ENCODE measurements at places on chromosomes 6 and 20.

DNA sequence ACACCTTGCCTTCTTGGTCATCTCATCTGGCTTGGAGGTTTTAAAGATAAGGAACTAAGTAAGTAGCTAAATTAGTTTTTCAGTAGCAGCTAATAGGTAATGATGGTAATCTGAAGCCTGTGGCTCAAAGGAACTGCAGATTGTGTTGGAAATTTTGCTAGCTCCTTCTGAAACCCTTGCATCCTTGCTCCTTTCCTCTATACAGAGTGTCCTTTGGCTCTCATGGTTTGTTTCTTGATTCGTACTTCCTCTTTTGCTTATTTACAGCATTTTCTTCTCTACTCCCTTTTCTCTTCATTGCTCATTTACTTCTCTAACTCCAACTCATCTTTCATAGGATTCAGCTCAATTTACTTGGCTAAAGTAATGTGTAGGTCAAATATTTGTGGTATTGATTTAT is 19.0 kb downstream of the LRRC1 start:
- no peak for DNase-seq

GRCh38 chr20:58213121-58213520 is 15.3 kb downstream of the ANKRD60 start:
- no peak for DNase-seq

DNA sequence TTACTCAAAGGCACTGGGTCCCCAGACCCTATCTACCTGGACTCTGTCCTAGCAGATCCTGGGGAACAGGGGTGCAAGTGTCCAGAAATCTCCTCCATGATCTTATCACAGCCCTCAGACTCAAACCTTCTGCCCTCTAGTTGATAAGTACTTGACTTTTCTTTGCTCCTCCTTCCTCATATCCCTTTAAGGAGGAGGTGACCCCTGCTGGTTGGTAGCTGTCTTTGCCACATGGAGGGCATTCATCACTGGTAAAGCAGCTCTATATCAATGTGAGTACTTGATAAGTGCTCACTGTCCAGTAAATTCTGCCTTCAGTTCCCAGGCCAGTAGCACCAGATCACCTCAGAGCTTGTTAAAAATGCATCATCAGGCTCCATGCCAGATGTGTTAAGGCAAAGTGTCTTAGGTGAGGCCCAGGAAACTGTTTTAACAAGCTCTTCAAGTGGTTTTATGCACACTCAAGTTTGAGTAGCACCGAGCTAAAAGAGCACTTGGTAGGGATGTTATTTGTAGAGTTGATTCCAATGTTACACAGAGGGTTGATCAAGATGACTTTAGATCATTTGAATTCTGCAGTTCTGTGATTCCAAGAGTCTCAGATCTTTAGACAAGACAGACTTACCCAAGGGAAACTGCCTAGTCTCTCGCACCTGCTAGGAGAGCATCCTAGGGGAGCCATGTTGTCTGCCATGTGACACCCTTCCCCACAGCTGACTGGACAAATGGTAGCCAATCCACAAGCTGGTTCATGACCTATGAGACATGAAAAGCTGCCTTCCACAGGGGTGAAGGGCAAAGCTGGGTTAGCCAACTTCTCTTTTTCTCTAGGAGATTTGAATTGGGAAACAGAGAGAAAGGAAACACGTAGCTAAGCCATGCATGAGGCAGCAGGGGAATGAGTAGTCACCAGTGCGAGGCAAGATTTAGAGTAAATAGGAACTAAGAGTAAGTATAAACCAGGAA is 18.6 kb downstream of the TREML2 start:
- peak; percentile 23 for DNase-seq

GRCh38 chr6:56798163-56798562 is 155.5 kb upstream of the DST start:
- DNase-seq, result no peak

DNA sequence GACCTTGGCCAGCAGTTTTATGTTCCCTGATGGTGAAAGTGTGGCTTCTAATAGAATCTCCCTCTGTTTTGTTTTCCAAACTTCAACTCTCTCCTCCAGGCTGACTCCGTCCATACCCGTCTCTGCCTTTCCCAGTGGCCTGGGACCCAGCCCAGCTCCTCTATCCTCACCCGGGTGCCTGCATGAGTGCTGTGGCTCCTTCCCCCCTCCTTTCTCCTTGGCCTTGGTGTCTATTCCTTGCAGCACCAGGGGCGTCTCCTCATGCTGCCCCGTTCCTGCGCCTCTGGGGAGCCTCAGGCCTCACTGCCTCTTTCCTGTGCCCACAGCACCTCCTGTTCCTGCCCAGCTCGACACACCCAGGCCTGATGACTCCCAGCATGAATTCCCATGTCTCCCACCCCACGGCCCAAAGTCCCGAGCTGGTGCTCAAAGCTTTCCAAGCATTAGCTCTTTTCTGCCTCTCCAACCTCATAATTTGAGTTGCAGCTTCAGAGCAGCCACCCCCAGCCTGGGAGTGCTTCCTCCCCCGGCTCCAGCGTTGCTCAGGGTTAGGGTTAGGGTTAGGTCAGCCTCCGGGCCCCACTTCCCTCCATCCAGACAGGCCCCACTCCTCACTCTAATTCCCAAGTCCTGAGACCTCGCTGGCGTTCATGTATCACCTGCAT is 56.3 kb upstream of the AFDN start:
- DNase-seq, result no peak

- no peak for DNase-seq
These were observed 37.1 kb downstream of the IGF2R start for GRCh38 chr6:160005861-160006540.

DNA sequence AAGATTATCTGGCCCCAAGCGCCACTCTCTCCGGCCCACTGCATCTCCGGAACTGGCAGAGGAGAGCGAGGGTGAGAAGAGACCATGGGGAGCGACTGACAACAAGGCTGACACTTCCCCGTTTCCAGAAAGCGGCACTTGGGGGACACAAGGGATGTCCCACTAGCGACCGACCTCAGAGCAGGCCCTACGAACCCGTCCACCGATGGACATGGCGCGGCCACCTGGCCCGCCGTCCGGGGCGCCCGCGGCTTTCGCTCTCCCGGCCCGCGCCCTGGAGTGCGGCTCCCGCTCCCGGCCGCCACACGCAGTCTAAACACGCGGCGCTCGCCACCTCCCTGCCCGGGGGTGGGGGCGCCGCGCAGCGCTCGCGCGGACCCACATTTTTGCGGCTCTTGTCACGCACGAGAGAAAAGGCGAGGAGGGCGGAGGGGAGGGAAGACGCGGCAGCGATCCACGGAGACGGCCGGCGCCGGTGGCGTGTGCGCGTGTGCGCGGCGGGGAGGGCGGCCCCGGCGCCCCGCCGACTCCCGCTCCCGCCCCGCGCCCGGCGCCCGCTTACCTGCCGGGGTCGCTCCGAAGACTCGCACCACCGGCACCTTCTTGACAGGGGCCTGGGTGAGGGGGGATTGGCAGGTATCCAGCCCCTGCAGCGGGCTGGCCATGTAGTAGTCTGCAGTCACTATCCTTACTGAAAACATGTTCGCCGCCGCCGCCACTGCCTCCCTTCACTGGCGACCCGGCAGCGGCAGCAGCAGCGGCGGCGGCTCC is 645 bp downstream of the REV3L start:
- DNase-seq, result peak; percentile 26

DNA sequence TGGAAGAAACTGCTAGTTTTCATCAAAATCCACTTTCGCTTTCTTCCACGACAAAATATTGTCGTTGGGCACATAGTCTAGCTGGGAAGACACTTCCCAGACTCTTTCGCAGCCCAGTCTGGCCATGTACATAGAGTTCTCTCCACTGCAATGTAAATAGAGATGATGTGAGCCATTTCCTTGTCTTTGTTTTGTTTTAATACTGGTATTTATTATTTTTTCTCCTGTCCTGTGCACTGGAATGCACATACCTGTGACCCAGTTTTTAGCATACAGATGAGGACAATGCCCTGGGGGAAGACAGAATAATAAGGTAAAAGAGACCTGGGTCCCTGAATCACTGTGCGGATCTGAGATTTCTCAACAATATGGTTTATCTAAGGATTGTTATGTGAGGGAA is 149.5 kb upstream of the BMP5 start:
- DNase-seq, result no peak

- no peak for DNase-seq
These were observed 59.3 kb upstream of the RPS6KA2 start for GRCh38 chr6:166686317-166686716.

DNA sequence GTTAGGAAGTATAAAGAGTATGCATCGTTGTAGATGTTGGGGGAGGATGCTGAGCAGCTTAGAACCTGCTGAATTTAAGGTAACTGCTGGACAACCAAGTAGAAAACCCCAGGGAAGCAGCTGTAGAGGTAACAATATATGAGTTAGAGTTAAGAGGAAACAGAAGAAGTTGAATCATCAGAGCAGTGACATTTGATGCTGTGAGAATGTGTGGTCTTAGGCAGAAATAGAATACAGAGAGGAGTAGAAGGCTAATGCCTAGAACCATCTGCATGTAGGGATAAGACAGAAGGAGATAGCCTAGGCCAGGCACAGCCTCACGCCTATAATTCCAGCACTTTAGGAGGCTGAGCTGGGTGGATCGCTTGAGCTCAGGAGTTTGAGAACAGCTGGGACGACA is 22.6 kb upstream of the DYNLRB1 start:
- DNase-seq, result no peak

- no peak for DNase-seq
These were observed 636 bp downstream of the SUPT3H start for GRCh38 chr6:45377043-45377553.

DNA sequence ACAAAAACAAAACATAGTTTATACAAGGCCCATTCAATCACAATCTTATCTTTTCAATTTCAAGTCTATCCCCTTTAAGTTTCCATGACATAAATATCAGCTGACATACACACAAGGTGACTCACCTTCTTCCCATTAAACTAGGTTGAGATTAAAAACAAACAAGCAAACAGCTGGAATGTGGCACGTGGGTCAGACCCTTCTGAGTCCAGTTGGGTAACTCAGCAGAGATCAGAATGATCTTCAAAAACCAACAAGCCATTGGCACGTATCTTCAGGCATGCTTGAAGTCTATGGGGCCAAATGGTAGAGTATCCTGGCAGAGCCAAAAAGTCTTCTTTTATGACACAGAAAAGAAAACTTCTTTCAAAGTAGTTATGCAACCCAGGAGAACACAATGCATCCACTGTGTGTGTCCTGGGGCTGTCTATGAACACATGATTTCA is 603.5 kb upstream of the CITED2 start:
- DNase-seq, result no peak

DNA sequence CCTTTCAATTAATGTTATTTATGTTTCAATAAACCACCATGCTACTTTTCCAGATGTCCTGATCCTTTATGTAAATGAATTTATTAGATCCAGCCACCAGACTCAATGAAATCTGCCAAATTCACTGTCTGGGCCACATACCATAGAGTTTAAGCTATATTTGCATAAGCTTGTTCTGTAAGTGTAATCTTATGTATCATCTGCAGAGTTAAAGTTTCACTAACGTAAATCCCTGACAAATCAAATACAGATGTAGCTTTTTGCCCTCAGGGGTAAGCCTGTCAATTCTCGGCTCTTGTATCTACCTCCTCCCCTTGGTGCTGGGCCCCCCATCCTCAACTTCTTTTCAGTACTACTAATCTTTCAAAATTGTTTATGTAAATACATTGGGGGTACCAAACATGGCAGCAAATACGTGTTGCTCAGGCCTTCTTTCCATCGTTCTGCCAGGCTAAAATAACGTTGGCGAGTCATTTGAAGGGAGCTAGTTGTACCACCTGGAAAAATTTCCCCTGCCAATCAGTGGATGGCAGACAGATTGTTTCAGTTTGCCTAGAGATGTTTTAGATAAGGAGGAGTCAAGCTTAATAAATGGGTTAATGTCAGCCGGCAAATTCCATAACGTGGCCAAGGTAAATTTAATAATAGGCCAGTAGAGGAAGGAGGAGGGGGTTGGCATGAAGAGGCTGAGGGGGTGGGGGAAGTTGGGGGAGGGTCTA is 79.6 kb downstream of the RPS12 start:
- no peak for DNase-seq

- DNase-seq, result no peak
These were observed 64.9 kb downstream of the DLL1 start for GRCh38 chr6:170225852-170226417.

- no peak for DNase-seq
These were observed 2.4 kb upstream of the IL22RA2 start for GRCh38 chr6:137175868-137176245.

DNA sequence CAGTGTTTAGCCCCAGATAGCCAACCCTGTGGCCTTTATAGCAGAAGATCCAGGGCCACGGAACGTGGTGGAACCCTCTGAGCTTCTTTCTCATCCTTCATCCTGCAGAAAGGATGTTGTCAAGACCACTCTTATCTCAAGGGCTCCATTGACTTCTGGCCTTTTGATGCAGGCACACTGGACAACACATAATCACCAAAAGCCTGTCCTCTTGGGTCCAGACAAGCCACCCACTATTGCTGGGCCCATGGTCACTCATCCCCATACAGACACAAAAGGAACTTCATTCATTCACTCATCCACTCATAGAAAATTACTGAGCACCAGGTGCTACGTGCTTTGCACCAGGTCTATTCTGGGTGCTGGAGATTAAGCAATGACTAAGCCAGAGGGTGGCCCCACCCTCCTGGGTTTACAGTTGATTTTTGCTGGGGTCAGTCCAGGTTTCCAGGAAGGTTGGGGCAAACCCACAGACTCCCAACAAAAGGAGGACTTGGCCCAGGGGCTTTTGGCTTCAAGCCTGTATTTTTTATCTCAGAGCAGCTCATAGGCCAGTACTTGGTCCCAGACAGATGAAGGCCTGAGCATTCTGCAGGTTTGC is 2.4 kb downstream of the CST8 start:
- no peak for DNase-seq

GRCh38 chr20:3223994-3224680 is 14.8 kb downstream of the ITPA start:
- no peak for DNase-seq

- DNase-seq, result no peak
These were observed 123.3 kb upstream of the GGTLC1 start for GRCh38 chr20:24111858-24112257.

DNA sequence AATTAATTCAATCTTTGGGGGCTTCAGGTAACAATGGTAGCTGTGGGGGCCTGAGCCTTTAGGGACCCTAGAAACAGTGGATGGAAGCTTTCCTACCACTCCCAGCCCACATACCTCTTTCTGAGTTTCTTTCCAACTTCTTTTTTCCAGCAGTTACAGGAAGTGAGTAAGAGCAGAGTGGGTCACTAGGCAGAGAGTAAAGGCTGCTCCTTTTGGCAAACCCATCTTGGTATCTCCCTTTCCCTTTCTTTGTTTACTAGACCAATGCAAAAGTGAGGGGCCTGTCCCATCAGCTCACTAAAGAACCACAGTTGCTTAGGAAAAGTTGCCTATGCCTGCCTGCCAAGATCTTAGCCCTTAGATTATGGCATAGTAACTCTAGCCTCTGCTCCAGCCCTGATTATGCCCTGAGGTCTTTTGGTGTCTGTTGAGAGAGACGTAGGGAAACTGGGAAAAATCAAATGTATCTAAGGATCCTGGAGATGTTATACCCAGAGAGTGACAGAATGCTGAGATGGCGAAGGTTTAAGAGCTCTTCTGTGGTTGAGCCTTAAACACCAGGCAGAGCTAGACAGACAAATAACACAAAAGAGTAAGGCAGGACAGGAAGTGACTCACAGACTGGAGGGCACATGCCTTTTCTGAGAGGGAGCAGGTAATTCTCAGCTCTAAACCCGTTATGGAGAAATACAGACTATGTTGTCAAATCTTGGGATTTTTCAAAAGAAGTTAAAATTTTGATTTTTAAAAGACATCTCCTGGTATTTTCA is 31.3 kb downstream of the TRMT6 start:
- no peak for DNase-seq

GRCh38 chr6:68638230-68638900 is 3.3 kb downstream of the ADGRB3 start:
- no peak for DNase-seq

- DNase-seq, result no peak
These were observed 18.5 kb upstream of the ARMC12 start for GRCh38 chr6:35718375-35718736.
